ENCODE measurements at places on chromosomes 4 and X.

GRCh38 chrX:107834275-107835201, 8.9 kb downstream of the MID2 start:
- no peak for DNase-seq

DNA sequence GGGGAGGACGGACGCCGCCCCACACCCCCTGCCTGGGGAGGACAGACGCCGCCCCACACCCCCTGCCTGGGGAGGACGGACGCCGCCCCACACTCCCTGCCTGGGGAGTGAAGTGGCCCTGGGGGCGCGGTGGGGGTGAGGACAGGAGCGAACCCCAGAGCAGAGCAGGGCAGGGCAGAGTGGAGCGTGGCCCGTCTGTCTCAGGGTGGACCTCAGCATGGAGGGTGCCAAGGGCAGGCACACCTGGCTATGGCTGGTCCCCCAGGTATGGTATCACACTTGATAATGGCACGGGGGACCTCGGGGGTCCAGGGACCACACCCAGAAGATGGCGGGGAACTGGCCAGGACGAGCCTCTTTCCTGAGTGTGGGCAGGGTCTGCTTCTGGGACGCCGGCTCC, 9.6 kb downstream of the LRPAP1 start:
- DNase-seq, result no peak

DNA sequence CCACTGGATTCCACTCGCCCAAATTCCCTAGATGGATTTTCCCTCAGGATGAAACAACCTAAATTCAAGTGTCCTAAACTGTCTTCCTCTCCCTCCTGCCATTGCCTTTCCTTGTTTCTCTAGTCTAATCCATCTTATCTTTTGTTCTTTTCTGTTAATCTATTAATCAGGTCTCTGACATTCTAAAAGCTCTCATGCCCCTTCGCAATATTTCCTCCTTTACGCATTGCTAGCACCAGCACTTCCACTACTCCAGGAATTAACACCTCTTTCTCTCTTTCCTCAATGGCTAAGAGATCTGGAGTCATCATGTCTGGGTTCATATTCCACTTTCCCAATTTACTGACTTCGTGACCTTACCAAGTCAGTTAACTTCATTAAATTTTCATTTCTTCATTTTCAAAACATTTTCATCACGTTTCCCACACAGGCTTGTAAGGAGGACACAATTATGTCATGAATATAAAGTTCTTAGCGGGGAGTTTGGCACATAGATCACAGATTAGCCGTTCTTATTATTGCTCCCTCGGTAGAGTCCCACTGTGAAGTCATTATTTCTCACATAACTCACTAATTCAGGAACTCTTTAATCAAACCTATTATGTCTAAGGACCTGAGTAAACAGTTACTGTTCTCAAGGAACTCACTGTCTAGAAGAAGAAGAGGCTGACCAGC, 45.3 kb downstream of the FAT4 start:
- no peak for DNase-seq

DNA sequence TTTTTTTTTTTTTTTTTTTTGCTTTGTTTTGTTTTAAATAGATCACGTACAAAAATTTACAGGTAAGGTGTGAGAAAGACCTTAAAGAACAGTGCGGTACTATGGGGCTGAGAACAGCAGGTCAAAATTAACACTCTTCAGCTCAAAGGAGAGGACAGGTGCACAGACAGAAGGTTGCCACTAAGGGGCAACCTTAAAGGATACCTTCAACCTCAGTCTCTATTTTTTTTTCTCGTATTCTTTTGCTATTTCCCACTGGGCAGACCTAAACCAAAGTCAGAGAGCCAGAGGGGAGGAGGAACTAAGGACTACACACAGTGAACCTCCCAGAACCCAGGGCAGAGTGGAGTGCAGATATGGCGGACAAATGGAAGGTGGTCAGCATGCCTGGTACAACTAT, 1984.3 kb upstream of the IGFBP7 start:
- DNase-seq, result no peak

DNA sequence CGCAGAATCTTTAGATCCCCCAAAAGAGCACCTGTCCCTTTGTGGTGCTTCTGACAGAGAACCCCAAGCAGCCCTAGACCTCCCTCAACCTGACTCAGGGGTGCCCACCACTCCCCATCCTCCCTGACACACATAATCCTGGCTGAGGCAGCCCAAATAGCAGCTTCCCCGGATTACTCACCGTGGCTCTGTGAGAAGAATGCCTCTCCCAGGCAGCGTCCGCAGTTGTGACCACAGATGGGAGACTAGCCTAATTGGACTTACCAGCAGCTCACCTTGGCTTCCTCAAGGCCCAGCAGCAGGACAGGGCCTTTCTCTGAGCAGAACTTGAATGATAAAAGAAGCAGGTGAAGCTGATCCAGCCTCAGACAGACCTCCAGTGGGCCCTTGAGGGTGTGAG, 10.3 kb upstream of the ODAPH start:
- DNase-seq, result no peak

DNA sequence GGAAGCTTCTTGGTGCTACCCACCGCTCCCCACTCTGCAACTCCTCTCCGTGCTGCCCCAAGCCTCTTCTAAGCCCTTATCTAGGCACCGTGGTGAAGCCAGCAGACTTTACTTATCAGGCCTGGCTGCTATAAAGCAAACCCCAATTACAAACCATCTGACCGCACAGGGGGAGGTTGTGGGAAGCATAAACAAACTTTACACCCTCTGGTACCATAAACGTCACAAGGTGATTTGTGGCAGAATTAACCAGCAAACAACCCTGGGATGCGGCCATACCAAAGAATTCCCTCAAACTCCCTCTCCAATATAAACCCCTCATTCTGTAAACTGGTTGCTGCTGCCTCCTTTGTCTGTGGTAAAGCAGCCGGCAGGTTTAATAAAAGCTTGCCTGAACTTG, 55.2 kb downstream of the MAGEC2 start:
- DNase-seq, result no peak

GRCh38 chr4:111977419-111977965, 167.8 kb upstream of the FAM241A start:
- DNase-seq, result no peak

GRCh38 chrX:153414856-153415510, 3.7 kb downstream of the ZFP92 start:
- no peak for DNase-seq

- no peak for DNase-seq
These were observed 217.9 kb downstream of the HS6ST2 start for GRCh38 chrX:132740316-132741123.

GRCh38 chrX:48956728-48957414, 536 bp downstream of the OTUD5 start:
- DNase-seq, result no peak

Data from GM12864 (cell line).